Fibroblast of skin of left quadriceps (primary cell): ENCODE measurements at places on chromosomes 11 and 22.

DNA sequence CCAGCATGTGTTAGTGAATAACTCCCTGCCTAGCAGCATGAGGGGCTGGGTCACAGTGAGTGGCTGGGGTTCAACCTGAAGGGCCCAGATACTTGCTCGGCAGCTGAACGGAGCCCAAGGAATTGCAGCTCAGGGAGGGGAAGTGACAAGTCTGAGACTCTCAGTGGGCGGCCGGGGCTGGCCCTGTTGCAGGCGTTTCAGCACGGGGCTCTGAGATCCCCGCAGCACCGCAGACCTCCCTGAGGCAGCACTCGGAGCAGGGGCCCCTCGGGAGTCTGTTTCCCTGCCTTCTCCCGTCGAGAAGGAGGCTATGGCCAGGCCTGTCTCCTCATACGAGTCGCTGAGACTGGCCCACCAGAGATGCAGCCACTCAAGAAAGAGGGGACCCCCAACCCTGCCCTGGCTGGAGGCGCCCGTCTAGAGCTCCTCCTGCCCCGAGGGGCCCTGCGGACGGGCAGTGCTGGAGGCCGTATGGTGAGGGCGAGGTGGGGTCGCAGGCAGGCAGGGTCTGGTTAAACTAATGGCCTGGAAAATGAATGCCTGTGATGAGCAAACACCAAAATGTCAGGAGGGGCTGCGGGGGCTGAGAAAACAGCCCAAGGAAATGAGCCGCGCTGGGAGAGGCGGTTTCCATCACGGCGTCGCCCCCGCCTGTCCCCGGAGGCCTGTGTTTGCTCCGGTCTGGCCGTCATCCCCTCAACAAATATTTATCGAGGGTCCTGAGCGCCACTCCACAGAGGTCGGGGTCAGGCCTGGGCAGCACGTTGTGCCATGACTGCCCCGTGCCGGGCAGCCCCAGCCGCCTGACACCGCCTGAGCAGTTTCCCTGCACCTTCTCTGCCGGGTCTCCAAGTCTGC, 9.3 kb downstream of the TSSC4 start:
- no peak for DNase-seq

DNA sequence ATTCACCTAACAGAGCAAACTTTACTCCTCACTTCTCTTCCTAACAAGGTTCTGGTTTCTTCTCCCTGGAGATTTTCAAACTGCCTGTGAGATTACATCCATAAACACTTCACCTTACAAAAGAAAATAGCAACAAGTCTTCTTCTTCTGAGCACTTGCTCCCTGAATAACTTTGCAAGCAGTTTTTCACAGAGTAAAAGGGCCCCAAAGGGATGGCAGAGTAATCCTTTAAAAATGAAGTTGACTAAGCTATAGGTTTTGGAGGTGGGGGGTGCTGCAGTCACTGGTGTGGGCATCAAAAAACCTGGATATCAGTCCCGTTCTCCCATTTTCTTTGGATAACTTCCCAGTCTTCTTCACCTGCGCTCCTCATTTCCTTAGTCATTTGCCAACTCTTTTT, 484.9 kb downstream of the MIAT start:
- DNase-seq: no peak

- no peak for DNase-seq
Measured at GRCh38 chr11:82174610-82175009, 559.1 kb downstream of the FAM181B start.

DNA sequence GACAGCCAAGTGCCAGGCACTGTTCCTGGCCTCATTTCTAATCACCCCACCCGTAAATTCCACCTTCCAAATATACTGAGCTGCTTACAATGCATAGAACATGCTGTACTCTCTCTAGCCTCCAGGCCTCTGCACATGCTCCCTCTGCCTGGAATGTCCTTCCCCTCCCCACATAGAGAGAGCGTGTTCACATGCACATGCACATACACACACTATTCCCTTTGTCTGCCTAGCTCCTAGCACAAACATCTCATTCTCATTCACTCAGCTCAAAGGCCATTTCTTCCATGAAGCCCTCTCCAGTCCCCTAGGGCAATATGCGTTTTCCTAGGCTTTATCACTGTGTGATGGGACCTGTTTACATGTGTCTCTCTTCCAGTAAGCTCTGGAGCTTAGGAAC, 144.6 kb downstream of the WT1 start:
- DNase-seq: no peak

- DNase-seq: no peak
Measured at GRCh38 chr22:37080838-37081237, 28.7 kb downstream of the TMPRSS6 start.

- DNase-seq: no peak
Measured at GRCh38 chr11:15936011-15936410, 420.3 kb downstream of the SOX6 start.

DNA sequence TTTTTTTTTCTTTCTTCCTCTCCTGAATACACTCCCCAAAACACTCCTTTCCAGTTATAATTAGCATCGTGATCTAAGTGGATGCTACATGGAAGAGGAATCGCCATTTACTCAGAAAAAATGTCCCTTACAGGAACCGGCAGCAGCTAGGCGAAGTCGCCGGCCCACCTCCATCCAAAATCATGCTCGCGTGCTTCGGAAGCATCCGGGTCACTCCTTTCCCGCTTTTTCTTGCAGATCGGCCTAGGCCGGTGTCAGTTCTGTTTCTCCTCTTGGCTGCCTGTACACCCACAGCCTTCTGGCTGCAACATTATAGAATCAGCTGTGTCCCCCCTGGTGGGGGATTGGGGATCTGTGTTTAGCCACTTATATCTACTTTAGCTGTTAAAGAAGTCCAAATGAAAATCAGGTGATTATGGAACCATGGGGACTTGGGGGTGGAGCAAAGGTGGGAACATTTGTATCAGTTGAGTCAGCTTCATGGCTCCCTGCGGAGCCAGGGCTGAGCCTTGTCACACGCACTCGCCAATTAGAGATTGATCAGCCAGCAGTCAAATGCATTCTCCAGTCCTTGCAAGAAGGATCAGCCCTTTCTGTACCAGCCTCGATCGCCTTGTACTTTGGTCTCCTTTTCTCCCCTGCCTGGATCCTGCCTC, 36.3 kb downstream of the ASRGL1 start:
- no peak for DNase-seq

DNA sequence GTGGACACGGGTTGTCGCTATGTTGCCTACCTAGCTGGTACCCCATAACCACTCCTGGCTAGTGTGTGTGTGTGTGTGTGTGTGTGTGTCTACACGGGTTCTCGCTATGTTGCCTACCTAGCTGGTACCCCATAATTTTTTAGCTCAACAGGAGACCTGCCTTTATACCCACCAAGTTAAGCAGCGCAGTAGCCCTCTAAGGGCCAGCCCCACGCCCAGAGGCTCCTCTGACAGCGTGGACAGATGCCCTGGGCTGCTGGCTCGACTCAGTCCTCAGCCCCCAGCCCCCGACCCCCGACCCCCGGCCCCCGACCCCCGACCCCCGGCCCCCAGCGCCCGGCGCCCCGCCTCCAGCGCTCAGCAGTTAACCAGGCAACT, 351 bp upstream of the AKIP1 start:
- DNase-seq: no peak

- DNase-seq: no peak
Measured at GRCh38 chr11:6825231-6825744, 20.2 kb upstream of the OR10A5 start.

- no peak for DNase-seq
Measured at GRCh38 chr11:2724653-2725367, 25.0 kb upstream of the KCNQ1OT1 start.

DNA sequence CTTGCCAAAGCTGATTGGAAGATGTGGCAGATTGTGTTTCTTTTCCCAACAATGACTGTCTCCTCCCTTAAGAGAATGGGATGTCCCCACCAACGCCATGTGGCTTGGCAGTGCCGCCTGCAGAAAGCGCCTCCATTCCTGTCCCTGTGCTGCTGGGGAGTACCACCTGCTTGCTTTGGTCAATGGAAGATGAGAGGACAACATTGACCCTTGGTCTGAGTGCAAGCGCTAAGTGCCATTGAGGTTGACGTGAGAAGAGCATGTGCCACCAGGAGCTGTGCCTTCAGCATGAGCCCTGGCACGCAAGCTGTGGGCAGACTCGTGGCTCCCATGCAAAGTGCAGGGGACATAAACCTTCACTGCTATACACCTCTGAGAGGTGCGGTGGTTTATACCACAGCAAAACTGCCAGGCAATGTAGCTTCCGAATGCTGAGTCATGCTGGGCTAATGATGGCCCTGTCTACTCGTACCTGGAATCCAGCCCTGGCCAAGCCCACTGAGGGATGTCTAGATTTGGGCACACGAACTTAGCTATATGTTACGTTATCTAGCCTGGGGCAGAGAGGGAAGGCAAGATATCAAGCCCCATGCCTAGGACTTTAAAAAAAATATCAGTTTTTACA, 41.9 kb downstream of the MYEOV start:
- DNase-seq: no peak

DNA sequence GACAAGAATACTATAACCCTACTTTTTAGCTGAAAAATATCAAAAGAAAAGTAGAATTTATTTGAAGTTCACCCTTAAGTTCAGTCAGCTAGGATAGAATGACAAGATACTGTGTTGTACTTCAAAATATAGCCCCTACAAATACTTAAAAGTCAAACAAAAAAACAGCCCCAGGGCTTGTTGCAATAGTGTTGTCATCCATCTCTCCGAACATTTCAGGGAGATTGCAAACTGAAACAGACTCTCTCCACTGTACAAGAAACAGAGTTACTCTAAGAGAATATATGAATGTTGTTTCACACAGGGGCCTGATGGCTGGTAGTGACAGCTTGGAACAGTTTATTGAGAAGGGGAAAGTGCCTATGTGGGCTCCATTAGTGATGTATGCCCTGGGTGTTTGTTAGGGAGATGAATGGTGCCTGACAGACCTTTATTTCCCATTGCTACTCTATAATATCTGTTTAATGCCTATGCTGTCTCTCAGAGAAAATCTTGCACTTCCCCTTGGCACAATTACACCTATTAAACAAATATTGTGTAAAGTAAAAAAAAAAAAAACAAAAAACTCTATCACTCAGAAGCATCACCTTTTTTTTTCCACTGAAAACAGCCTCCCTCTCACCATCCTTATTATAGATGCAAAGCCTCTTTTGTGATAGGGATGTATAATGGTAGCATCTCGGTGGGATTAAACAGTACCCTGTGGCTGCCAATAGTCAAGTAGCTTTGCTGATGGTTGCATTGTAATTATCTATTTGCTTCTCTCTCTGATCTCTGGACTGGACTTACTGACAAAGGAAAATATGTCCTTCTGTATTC, 506.3 kb upstream of the LUZP2 start:
- DNase-seq: no peak

GRCh38 chr11:7449211-7449840, 36.0 kb upstream of the OLFML1 start:
- no peak for DNase-seq

GRCh38 chr11:126403022-126403581, 47.6 kb downstream of the ST3GAL4 start:
- DNase-seq: no peak

- no peak for DNase-seq
Measured at GRCh38 chr22:25510876-25511275, 53.6 kb upstream of the GRK3 start.

DNA sequence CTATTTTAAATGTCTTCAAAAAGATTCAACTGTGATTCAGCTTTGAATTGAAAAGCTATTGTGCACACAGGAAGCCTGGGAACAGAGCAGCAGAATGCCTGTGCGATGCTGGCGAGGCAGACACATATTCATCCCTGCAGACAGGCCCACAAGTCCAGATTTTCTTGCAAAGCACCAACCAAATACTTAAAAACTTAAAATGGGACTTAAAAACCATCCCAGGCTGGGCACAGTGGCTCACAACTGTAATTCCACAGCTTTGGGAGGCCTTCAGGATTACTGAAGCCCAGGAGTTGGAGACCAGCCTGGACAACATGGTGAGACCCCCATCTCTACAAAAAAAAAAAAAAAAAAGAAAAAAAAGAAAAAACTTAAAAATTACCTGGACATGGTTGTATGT, 122.6 kb upstream of the SERPIND1 start:
- DNase-seq: no peak

DNA sequence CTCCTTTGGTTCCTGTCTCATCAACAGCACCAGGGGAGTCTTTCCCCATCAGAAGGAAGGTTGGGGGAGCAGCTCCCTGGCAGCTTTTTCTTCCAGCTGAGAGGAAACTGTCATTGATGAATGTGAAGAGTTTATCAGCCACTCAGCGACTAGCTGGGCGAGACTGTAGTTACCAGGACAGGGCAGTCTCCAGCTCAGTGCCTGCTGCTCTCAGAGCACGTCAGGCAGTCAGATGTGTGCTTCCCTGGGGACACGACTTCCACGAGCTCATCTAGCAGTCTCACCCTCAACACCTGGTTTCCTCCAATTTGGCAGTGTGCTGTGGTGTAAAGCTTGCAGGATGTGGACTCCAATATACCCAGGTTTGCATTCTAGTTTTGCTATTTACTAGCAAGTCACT, 12.5 kb upstream of the C1QTNF4 start:
- no peak for DNase-seq

GRCh38 chr22:27181537-27181936, 524.1 kb downstream of the MIAT start:
- DNase-seq: no peak
